ENCODE measurements at places on chromosomes 7 and 10. TPM values are rescaled to one million over a fixed set of nuclear protein-coding genes. Genes with fewer than 3 reads are reported as not detected.

Gene FBXO24
- total RNA-seq: 1.3 TPM

GRCh38 chr10:106435081-106435480 is 729.4 kb downstream of the SORCS1 start:
- DNase-seq: no peak

DNA sequence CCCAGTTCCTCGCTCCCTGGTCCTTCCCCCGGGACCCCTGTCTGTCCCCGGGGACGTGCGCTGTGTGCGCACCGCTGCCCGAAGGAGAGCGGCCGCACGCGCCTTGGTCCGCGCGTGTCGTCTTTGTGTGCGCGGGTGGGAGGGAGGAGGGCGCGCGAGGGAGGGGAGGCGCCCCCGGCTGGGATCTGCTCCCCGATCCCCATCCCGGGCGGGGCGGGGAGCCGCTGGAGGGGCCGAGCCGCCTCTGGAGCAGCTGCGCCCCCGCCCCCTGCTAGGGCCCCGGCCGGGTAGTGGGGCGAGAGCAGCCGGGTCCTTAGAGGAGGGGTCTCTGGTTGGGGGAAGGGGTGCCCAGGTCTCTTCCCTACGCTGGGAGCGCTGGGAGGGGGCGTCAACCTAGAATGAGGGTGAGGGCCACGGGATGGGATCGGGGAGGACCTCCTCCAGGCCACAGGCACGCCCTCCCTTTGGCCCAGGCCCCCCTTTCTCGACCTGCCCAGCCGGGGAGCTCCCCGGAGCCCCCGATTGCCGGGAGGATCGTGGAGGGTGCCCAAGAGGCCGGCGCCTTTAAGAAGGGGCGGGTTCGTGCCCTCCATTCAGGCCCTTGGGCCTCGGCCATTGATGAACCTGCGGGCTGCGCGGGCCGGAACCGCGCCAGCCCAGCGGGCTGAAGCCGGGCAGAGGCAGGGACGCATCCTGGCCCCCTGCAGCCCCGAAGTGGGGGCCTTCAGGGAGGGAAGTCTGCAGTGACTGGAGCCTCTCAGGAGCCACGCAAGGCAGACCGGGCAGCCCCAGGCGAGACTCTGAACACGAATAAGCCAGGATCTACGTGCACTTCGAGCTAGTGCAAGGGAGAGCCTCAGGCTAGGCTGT is 678 bp downstream of the SH2B2 start:
- DNase-seq: no peak

Gene GJC3
- total RNA-seq: not detected

Gene PAPOLB
- 0.30 TPM for total RNA-seq

DNA sequence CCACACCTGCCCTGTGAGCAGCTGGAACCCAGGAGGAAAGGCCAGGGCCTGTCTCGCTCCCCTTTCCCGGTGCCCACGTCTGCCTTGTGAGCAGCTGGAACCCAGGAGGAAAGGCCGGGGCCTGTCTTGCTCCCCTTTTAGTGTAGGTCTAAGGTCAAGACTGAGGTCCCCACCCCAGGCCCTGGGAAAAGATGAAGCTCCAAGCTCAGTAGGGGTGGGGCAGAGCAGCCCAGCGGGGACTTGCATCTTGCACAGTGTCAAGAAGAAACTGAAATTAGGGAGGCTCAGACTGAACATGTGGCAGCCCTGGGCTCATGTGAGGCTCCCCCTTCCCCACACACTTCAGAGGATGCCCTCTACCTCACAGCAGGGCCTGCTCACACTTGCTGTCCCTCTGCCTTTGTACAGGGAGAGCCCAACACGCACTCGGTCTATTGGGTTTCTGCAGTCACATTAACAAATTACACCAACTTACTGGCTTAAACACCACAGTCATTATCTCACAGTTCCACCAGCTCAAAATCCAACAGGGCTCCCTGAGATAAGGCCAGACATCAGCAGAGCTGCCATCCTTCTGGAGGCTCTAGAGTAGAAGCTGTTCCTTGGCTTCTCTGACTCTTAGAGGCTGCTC is 12.4 kb downstream of the POLL start:
- DNase-seq: no peak

- DNase-seq: no peak
These were observed 380.6 kb upstream of the VSTM2A start for GRCh38 chr7:54161621-54162020.

- DNase-seq: no peak
These were observed 3.4 kb upstream of the CDK13 start for GRCh38 chr7:39946693-39947092.

DNA sequence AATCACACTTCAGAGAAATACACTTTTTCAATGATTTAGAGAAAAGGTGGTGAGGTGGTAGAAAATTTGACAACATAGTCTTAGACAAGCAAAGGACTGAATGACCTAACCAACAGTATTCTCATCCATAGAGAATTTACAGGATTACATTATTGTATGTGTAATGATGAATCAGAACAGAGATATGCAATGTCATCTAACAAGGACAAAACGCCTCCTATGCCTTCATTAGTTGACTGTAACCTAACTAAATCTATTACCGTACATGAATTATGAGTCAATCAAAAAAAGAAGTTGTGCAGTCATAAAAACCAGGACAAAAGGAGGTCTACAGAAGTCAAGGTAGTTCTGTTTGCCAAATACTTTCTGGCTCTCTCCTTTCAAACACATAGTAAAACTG is 66.5 kb downstream of the RAB11FIP2 start:
- DNase-seq: peak; percentile 19

DNA sequence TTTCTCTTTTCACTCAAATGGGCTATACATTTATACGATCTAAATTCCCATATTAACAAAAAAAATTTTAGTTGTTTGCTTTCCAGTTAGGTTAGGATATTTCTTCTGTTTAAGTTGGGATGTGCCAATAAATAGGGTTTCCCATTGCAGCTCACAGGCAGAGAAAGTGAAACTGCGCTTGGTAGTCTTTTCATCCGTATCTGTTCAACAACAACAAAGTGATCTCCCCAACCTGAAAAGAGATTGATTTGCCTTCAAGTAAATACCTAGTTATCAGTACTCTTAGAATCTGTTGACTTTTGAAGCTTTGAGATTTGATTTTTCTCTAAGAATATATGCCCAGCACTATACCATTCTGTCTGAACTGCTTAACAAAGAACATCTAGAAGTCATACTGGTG is 143.4 kb downstream of the DYNC1I1 start:
- no peak for DNase-seq

GRCh38 chr7:16993543-16993942 is 111.8 kb upstream of the AGR3 start:
- DNase-seq: no peak

Gene PDIA4
- total RNA-seq: 248 TPM

DNA sequence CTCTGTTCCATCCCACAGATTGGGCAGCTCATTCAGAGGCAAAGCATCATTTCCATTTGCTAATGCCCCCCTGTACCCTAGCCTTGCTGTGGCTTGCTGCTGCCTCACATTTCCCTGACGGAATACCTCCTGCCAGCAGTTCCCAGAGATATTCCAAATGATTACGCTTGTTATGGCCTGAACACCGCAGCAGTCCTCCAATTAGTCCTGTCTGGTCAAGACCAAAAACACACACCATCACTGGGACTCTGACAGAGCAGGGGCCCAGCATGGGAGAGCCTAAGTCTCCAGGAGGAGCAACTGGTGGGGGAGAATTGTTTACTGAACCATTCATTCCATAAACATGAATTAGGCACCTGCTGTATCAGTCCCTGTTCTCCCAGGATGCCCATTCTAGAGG is 6.1 kb downstream of the OGDHL start:
- DNase-seq: no peak

Gene NPSR1
- not detected for total RNA-seq

Gene OPN1SW
- not detected for total RNA-seq

DNA sequence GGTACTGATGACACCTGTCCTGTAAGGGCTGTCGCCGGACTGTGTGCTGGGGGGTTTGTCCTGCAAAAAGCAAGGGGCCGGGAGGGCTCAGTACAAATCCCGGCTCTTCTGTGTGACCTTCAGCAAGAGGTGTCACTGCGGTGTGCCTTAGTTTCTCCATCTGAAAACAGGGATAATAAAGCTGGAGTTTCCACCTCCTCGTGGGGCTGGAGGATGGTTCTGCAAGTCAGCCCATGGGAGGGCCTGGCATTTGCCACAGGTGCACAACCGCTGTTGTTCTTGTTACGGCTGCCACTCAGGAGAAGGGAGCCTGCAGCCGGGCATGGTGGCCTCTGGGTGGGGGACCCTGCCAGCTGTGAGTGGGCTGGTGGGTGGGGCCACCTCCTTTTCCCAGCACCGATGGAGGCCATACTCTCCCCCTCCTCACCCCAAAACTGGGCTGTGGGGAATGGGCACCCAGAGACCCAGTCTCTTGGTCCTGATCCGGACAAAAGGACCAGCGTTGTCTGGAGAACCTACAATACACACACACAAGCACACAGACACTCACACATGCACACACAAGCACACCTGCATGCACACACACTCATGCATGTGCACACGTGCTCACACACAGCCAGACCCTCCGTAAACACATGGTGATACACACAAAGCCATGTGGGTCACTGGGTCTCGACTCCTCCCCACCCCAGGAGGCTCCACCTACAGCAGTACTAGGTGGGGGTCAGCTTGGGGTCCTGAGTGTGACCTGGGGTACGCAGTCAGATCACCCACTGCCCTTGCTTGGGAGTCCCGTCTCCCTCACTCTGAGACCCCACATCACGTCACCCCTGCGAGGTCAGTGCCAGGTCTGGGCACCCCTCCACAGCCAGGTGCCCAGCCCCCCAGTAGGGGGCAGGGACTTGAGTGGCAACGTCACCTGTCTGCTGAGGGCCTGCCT is 34.1 kb downstream of the ELFN1 start:
- DNase-seq: no peak

DNA sequence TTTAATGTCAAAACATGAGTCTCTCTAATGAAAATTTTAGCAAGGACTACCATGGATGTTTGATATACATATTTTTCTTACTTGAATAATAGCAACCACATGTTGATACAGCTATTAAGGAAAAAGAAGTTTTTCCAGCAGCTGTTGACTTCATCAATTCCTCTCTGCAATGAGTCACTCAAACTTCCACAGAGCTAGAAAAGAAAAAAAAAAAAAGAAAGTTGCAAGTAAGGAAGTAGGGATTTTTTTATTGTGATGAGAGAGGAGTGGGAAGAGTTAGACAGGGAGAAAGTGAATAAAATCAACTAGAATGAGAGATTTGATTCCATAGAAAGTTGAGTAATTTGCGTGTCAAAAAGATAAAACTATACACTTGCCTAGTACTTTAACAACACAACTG is 46.2 kb downstream of the CAV1 start:
- no peak for DNase-seq

Gene SKIDA1
- 1.3 TPM for total RNA-seq

DNA sequence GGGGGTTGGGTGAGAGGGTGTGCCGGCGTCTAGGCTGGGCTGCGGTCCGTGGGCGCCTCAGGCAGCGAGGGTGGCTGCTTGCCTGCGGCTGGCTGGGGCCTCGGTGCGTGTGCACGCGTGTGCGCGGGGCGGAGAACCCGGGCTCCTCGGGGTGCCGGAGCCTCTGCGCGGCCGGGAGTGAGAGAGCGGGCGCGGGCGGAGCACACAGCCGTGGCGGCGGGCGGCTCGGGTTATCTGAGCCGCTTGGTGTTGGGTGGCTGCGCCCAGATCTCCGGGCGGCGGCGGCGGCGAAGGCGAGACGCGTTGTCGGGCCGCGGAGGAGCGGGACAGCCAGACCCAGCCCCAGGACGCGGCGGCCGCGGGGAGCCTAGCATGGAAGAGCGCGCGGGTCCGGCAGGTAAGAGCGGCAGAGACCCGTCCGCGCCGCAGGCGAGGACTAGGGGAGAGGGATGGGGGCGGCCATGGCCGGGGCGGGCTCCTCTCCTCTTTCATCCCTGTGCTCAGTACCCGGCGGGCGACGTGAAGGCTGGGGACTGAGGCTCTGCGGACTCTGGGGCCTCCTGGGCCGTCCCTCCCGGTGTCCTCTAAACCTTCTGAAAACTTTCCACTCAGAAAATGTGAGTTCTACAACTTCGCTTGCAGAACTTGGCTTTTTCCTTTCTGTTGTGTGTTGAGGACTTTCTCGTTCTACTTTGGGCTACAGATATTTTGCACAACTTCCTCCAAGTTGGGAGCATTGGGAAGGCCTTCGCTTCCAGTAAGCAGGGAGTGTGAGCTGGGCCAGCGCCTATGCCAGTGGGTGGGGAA is 9.8 kb upstream of the PAX2 start:
- no peak for DNase-seq

DNA sequence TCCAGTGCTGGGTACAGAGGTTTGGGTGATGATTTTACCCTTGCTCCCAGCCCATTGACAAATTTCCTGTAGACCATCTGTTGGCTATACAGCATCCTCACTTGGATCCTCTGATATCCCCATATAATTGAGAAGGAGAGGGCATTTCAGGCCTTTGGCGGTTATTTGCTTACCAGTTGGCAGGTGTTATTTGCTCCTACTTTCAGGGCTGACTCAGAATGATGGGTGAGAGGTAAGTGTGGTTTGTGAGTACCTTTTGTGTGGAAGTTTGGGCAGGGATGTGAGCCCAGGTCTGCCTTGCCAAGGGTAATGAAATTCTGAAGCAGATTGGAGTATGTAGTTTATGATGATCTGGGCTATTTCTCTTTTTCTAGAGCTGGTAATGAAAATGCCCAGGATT is 93.6 kb downstream of the LRMDA start:
- no peak for DNase-seq

GRCh38 chr7:135684699-135685098 is 22.4 kb downstream of the STMP1 start:
- no peak for DNase-seq

Gene TPST1
- total RNA-seq: 5.6 TPM

DNA sequence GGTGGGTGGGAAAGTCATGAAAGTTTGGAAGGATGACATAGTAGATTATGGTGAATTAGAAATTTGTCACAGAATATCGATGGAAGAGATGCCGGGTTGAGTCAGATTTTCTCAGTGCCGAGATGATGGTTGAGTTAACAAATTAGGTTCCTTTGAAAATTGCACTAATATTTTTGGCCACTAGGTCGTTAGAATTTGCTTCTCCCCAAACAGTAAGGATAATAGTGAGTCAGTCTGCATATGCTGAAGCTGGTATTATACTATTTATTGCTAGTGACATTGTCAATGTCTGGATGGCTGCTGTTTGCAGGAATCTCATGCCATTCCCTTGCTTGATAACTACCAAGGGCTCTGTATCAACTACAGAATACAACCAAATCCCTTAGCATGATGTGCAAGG is 37.7 kb upstream of the MINDY3 start:
- DNase-seq: peak; percentile 2

DNA sequence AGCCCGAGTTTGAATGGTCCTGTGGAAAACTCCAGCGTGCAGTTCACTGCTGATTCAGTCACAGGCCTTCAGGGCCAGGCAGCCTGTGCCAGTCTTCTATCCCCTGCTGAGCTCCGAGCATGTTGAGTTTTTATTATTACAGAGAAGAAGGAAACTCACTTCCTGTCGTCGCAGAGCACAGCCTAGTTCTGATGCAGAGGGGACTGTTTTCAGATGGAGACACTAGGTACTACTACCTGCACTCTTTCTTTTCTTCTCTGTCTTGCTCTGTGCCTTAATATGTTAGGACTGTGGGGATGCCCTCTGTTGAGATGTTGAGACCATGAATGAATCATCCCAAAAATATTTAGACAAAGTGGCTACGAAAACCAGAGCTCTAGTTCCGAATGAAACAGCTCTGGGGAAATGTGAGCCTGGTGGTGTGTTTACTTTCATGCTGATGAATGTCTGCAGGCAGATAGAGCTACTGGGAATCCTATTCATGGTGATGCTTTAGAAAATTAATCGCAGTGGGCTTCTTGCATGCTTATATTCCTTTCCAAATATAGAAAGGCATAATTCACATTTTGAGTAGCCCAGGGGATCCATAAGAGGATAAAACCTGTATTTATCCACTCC is 29.6 kb downstream of the CASP7 start:
- DNase-seq: no peak

- DNase-seq: no peak
These were observed 23.7 kb upstream of the EGFR start for GRCh38 chr7:54995166-54995565.

Data from NCI-H460 (cell line).